ENCODE measurements at places on chromosomes 5 and 9.

GRCh38 chr9:73011181-73011750 is 58.4 kb upstream of the ALDH1A1 start:
- no peaks in the 10 kb centered on the region for H3K4me1 ChIP-seq
- no peaks in the 10 kb centered on the region for H3K27me3 ChIP-seq

DNA sequence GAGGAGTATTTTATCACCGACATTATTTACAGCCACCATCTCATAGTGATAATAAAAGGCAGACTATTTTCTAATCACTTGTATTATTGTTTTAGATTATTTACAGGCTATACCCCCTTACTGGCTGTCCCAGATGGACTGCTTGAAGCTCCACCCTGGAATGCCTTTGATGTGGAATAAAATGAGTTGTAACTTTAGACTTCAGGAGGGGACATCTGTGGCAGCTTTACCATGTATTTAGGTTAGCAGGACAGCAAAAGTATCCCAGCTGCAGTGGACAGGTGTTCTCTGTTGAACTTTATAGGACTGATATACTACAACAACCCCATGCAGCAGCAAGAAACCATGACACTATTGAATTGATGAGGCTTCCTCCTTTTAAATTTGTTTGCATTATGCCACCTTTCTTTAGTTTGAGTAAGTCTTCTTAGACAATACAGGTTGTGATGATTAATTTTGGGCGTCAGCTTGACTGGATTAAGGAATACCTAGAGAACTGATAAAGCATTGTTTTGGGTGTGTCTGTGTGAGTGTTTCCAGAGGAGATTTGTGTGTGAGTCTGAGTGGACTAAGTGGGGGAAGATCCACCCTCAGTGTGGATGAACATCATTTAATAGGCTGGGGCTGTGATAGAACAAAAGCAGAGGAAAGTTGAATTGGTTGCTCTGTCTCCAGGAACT is 29.2 kb upstream of the C9orf57 start:
- no peaks in the 10 kb centered on the region for H3K4me1 ChIP-seq
- no peaks in the 10 kb centered on the region for H3K27me3 ChIP-seq
- no peaks in the 10 kb centered on the region for H3K36me3 ChIP-seq
- DNase-seq: no peak
- no peak overlapping the region for H3K4me3 ChIP-seq

DNA sequence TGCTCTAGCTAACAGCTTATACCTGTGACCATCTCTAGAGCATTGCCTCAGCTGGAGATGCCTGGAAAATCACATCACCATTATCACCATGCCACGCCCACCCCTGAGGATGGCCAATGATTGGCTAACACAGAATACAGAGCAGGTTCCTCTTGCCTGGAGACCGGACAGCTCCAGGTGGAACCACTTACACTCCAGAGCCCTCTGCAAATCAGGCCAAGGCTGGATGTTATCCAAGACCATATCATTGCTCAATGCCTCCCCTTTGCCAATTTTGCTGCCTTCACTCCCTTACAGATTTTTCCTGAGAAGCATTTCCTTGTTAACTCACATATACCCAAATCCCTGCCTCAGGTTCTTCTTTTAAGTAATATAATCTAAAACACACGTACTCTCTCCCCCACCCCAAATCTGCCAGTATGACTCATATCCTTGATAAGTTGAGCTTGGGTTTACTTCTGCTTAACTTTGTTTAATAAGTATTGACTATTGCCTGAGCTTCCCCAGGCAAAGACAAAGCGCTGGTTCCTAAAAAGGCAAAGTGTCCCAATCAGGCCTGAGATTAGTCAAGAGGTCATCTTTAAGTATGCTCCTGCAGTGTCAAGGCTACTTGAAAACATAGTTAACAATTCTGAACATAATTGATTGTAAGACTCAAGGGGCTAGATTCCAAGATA is 309.6 kb downstream of the EPB41L4A start:
- H3K27me3 ChIP-seq: no peaks in the 10 kb centered on the region
- no peak overlapping the region for H3K27ac ChIP-seq
- DNase-seq: peak; percentile 78
- H3K4me1 ChIP-seq: no peaks in the 10 kb centered on the region
- H3K4me3 ChIP-seq: no peak overlapping the region
- H3K36me3 ChIP-seq: no peaks in the 10 kb centered on the region

DNA sequence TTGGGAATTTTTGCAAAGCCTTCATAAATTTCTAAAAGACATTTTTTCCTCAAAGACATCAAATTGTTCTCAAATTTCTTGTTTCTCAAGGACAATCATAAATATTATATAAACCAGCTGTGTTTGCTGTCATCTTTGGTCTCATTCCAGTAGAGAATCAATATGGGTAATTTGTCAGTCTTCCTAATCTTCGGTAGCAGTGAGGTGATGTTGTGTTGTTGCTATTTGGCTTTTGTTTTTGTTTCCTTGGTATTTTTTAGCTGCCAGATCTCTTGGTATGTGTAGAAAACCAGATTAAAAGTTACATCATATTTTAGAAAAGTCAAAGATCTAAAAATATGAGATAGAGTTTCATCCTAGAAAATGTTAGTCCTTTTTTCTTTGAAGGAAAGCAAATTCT is 87.5 kb downstream of the CAMK4 start:
- no peaks in the 10 kb centered on the region for H3K36me3 ChIP-seq
- H3K27me3 ChIP-seq: no peaks in the 10 kb centered on the region
- H3K4me3 ChIP-seq: no peak overlapping the region
- DNase-seq: no peak
- H3K4me1 ChIP-seq: no peaks in the 10 kb centered on the region

GRCh38 chr9:99162759-99163364 is 57.9 kb downstream of the TGFBR1 start:
- no peak overlapping the region for H3K27ac ChIP-seq
- no peaks in the 10 kb centered on the region for H3K4me1 ChIP-seq
- H3K27me3 ChIP-seq: no peaks in the 10 kb centered on the region
- DNase-seq: no peak
- H3K4me3 ChIP-seq: no peak overlapping the region
- H3K36me3 ChIP-seq: no peaks in the 10 kb centered on the region

GRCh38 chr5:35365758-35366157 is 135.5 kb upstream of the PRLR start:
- no peak overlapping the region for H3K27ac ChIP-seq
- H3K4me3 ChIP-seq: no peak overlapping the region
- H3K27me3 ChIP-seq: no peaks in the 10 kb centered on the region
- H3K4me1 ChIP-seq: no peaks in the 10 kb centered on the region
- H3K36me3 ChIP-seq: no peaks in the 10 kb centered on the region
- no peak for DNase-seq
